NCI-H2107 (cell line): ENCODE measurements at places on chromosomes 11 and 22.

DNA sequence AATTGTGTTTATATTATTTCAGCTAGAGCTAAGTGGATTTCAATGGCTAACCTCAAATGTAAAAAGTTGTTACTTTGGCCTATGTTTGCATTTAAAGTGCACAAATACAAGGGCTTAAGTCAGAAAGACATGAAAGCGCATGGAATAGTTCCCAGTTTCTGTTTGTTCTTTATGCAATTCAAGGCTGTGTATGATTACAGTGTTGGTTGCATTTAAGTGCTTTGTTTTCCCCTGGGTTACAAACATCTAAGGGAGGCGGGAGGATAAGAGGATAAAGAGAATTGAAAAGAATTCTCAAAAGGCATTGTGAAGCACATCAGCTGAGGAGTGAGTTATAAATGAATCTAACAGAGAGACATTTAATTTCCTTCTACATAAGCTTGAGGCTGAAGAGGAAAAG, 453.4 kb downstream of the NTM start:
- DNase-seq, result no peak

- no peak for DNase-seq
Observed at GRCh38 chr11:125071435-125071834, 8.3 kb downstream of the SLC37A2 start.

DNA sequence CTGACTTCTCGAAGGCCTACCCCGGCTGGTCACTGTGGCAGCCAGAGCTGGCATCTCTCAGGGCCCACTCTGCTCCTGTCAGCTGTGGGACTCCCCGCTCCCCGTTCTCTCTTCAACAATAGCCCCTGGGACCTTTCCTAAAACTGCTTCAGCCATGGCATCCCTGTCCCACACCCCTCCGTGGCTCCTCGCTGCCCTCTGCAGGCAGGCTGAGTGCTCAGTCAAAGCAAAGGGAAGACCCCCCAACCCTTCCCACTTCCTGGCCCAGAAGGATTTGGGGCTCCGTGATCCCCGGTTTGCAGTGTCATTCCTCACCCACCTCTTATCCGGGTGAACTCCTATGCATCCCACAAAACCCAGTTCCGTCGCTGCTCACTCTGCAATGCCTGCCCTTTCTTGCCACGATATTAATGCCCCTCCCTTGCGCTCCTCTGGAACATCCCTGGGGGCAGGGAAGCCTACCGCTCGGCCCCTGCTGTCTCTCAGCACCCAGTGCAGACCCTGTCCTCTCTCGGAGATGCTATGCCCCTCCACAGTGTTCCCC, 1.6 kb upstream of the TH start:
- no peak for DNase-seq

- DNase-seq, result no peak
Observed at GRCh38 chr11:44596525-44597276, 31.2 kb downstream of the CD82 start.

DNA sequence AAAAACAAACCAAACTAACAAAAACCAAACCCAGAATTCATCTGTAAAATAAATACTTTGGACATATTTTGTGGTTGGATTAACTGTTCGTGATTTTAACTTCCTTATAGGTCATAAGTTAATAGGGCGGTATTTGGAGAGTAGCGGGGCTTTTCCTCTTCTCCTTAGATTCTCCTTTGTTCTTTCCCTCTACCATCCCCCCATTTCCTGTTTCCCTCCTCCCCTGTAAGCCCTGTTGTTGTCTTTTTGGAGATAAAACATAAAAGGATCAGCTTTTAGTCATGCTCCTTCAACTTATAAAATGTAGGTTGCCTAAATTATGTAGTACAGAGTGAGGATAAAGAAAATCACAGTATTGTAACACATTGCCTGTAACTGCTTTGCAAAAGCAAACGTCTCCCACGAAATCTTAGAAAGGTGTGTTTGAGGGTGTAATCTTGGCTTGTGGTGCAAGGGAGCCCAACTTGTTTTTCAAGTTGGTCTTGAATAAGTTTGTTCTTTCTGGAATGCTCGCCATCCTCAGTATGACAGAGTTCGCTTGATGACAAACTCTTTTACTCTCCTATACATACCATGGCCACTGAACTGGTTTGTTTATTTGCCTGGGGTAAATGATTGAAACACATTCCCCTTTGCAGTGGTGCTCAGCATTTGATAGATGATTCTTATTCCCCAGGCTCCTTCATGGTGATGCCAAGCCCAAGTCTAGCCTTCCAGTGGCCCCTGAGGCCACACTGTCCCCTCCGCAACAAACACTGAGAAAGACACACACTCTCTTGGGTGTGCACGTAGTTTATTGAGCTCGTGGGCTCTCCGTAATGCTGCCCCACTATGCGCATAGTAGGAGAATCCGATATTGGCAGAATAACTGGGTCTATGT, 49.4 kb downstream of the TEAD1 start:
- DNase-seq, result no peak

- DNase-seq, result no peak
Observed at GRCh38 chr11:64588701-64589100, 2.3 kb upstream of the SLC22A12 start.

GRCh38 chr11:134390706-134391569, 21.1 kb downstream of the B3GAT1 start:
- no peak for DNase-seq

DNA sequence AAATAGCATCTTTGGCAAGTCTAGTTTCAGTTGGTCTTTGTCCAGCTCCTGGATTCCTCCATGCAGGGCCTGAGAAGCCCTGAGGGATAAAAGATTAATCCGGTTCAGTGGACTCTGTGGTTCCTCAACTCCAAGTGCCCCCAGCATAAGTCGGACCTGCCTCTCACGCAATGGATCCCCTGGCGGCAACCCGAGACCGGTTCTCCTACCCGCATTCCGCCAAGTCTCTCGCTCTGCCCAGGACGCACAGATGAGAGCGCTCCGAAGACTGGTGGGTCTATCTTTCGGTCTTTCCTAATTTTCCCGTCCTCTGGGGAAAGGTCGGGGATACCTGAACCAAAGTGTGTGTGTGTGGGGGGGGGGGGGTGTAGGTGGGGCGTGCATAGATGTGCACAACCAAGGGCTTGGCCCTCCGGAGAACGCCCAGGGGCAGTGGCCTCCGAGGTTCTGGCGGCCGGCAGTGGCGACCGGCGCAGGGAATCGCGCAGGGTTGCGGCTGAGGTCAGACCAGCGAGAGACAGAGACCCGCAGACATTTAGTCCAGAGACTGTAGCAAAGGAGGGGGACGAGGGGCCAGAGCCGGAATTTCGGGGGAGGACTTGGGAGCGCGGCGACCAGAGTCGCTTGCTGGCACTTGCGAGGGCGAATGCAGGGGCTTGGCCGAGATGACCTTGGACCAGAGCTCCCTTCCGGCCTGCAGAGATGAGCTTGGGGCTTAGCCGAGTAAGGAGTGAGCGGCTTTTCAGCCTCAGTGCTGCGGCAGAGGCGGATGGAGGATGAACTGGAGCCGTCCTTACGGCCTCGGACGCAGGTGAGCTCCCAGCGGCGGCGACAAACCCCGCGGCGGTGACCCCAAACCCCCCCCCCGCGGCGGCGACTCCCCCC, 712 bp upstream of the SLC2A11 start:
- no peak for DNase-seq

- no peak for DNase-seq
Observed at GRCh38 chr11:86459682-86460460, 85.2 kb downstream of the CCDC81 start.

GRCh38 chr11:129590030-129590752, 214.5 kb downstream of the BARX2 start:
- DNase-seq, result no peak

DNA sequence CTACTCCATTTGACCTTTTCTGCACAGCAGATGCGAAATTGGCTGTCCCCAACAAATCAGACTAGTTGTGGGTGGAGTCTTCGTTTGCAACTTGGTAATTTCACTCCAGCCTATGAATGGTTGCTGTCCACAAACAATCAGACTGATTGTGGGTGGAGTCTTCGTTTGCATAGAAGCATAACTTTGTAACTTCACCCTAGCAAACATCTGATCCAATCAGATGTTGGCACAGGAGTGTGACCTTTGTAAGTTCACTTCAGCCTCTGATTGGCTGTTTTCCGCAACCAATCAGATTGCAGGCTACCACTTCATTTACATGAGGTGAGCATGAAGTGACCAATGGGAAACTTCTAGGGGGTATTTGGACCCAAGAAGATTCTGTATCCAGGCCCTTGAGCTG, 16.3 kb upstream of the CABP2 start:
- DNase-seq, result no peak

DNA sequence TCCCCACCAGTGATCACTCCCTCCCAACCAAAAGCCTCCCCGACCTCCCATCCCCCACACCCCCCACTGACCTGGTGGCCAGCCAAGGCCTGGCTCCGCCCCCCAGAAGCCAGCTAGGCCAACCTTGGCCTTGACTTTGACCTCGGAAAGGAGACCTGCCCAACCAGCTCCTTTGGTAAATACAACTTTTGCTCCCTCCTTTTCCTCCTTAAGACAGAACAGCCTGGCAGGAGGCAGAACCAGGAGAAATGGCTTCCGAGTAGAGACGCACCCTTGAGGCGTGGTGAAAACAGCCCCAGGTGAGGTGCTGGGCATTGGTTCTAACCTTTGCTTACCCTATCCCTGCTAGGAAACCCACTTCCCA, 27.0 kb downstream of the PLEKHA7 start:
- no peak for DNase-seq

DNA sequence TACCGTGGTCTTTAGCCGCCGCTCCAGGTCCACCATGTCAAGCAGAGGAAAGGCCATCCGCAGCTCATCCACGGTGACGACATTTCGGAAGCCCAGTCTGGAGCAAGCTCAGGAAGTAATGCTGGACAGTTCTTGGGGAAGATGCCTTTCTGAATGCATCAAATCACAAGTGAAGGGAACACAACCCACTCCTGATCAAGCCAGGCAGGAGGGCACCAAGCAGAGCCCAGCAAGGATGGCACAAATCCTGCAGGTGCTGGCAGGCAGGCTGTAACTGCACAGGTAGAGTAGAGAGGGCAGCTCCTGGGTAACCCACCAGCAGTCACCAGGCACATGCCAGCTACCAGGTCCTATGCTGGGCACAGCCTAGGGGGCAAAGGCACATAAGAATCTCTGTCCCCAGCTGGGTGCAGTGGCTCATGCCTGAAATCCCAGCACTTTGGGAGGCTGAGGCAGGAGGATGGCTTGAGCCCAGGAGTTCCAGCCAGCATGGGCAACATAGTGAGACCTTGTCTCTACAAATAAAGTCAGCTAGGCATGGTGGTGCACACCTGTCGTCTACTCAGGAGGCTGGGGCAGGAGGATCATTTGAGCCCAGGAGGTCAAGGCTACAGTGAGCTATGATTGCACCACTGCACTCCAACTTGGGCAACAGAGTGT, 13.9 kb downstream of the HDHD5 start:
- DNase-seq, result no peak

DNA sequence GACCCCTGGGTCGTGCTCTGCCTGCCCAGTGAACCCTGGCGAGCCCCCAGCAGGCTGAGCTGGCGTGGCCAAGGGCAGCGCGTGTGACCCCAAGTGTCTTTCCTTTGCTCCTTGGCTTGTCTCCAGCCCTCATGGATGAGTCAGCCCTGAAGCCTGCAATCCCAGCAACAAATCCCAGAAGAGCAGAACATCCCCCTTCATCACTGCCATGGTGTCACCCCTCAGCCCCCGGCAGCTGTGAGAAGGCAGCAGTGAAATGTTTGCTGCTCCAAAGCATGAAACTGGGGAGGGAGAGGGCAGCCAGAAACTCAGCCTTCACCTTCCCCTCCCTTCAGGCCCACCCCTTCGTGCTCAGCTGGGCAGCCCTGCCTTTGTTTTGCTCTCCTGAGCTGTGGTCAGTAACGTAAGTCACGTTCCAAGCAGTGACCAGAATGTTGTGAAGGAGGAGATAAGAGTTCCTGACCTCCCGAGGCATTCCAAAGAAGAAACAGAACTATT, 29.8 kb downstream of the ADAMTS15 start:
- no peak for DNase-seq

GRCh38 chr11:114033572-114033971, 25.9 kb upstream of the ZBTB16 start:
- no peak for DNase-seq

DNA sequence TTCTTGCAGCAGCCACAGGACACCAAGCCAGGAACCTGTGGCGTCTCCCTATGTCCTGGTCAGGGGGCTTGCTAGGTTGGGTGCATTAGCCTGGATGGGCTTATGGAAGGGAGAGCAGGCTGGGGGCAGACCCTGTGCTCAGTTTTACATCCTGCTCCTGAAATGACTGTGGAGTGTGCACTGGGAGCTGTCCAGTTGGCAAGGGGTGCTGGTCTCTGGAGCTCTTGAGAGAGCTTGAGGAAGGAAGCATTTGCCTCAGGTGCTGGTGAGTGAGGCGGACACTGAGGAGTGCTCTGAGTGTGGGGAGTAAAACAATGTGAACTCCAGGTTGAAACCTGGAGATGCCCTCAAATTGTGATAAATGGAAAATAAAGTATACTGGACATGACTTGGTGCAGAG, 3.4 kb downstream of the SCGB1D4 start:
- DNase-seq, result no peak

- no peak for DNase-seq
Observed at GRCh38 chr11:130404727-130405126, 23.7 kb downstream of the ADAMTS8 start.

GRCh38 chr11:106032861-106033260, 10.8 kb upstream of the MSANTD4 start:
- no peak for DNase-seq

GRCh38 chr22:40178417-40179409, 988 bp downstream of the TNRC6B start:
- no peak for DNase-seq

- DNase-seq, result no peak
Observed at GRCh38 chr11:3153291-3153861, 11.7 kb downstream of the OSBPL5 start.
